ENCODE measurements at places on chromosomes 1 and 21.

GRCh38 chr1:202976633-202977032 is 9.6 kb upstream of the CYB5R1 start:
- no peak overlapping the region for H3K4me3 ChIP-seq
- H3K27ac ChIP-seq = no peak overlapping the region
- DNase-seq = no peak
- no peaks in the 10 kb centered on the region for H3K36me3 ChIP-seq
- no peaks in the 10 kb centered on the region for H3K4me1 ChIP-seq

DNA sequence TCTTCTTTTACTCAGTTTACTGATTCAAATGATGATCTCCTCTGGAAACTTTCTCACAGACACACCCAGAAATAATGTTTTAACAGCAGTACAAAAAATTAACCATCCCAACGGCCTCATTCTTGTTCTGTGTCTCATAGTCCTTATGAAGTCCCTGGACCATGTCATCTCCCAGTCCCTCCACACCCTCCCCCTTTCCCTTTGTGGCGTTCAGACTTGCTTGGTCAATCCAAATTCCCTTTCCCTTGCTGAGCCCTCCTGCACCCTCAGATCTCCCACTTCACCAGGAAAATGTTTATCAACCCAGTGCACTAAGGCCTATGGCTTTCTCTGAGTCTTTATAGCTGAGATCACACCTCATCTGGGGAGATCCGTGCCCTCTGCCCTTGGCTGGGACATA is 85.9 kb downstream of the CENPF start:
- no peak overlapping the region for H3K27ac ChIP-seq
- no peaks in the 10 kb centered on the region for H3K4me1 ChIP-seq
- H3K36me3 ChIP-seq = no peaks in the 10 kb centered on the region
- no peaks in the 10 kb centered on the region for H3K27me3 ChIP-seq

- H3K27ac ChIP-seq = no peak overlapping the region
- H3K4me1 ChIP-seq = no peaks in the 10 kb centered on the region
- no peak for DNase-seq
- no peak overlapping the region for H3K4me3 ChIP-seq
These were observed 125.5 kb downstream of the CLEC20A start for GRCh38 chr1:178371235-178371634.

GRCh38 chr21:45145146-45145545 is 70.8 kb downstream of the ADARB1 start:
- no peak overlapping the region for H3K4me3 ChIP-seq
- no peak overlapping the region for H3K27ac ChIP-seq
- H3K27me3 ChIP-seq = no peaks in the 10 kb centered on the region
- peaks cover 2% of the 10 kb centered on the region for H3K4me1 ChIP-seq
- peaks cover 6% of the 10 kb centered on the region for H3K36me3 ChIP-seq

DNA sequence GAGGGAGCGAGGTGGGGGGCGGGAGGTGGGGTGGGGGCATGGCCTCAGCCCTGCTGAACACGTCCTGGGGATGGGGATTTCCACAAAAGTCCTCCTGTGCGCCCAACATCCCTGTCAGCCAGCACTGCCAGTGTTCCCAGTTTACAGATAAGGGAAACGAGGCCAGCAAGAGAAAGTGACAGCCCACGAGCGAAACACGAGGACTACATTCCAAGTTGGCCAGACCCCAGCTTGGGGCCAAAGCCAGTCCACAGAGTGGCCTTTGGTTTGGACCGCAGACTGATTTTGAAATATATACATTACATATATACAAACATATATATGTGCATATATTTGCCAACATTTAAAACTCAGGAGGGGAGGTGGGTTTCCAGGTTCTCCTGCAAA is 5.0 kb downstream of the FBXO2 start:
- DNase-seq = no peak
- no peak overlapping the region for H3K27ac ChIP-seq
- H3K4me3 ChIP-seq = no peak overlapping the region
- H3K27me3 ChIP-seq = peaks cover 59% of the 10 kb centered on the region
- H3K36me3 ChIP-seq = no peaks in the 10 kb centered on the region
- peaks cover 26% of the 10 kb centered on the region for H3K4me1 ChIP-seq

DNA sequence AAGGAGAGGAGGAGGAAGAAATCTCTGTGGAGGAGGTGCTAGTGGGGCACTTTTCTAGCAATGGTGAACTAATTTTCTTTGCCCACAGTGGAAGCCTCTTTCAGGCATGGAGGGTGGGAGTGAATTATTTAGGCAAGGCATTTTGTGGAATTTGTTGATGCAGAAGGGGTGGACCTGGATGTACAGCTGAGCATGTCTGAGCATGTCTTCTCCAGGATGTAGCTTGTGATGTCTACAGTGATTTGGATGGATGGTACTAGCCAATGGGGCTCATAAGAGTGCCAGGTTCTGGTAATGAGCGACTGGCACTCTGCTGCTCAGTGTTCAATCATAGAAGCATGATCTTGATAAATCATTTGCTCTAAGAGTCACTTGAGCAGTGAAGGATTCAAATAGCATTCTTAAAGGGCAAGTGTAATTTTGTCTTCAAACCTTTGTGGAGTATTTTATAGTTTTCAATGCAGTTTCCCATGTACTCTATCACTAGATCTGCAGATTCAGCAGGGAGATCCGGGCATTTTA is 153.9 kb upstream of the LMO4 start:
- no peaks in the 10 kb centered on the region for H3K36me3 ChIP-seq
- no peaks in the 10 kb centered on the region for H3K4me1 ChIP-seq
- H3K4me3 ChIP-seq = no peak overlapping the region
- no peak overlapping the region for H3K27ac ChIP-seq
- peaks cover 17% of the 10 kb centered on the region for H3K27me3 ChIP-seq

DNA sequence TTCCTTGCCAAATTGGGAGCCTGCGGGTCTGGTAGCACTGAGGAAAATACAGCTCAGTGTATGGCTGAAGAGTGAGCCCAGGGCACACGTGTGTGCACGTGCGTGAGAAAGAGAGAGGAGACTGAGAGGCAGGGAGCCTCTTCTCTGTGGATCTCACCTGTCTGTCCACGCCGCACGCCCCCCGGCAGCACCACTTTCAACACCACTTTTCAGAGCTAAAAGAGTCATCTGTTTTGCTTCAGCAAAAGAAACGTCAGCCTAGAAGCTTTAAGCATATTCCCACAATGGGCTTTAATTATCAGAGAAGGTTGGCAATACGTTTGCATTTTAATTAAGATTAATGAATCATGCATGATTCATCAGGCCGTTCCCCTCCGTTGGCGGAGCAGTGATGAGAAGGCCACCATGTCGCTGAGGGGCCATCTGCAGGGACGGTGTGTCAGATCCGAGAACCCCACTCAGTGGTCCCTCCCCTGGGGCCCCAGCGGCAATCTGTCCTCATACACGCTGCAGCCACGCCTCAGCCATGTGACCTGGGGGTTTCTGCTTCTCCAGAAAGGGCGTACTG is 56.8 kb downstream of the SIK1 start:
- H3K27me3 ChIP-seq = peaks cover 51% of the 10 kb centered on the region
- H3K36me3 ChIP-seq = no peaks in the 10 kb centered on the region
- H3K4me1 ChIP-seq = no peaks in the 10 kb centered on the region

GRCh38 chr1:226702318-226702956 is 36.6 kb downstream of the ITPKB start:
- H3K4me3 ChIP-seq = peak overlapping the region; percentile 65
- peaks cover 76% of the 10 kb centered on the region for H3K4me1 ChIP-seq
- H3K36me3 ChIP-seq = peaks cover 58% of the 10 kb centered on the region
- no peak for DNase-seq
- H3K27ac ChIP-seq = peak overlapping the region; percentile 79

DNA sequence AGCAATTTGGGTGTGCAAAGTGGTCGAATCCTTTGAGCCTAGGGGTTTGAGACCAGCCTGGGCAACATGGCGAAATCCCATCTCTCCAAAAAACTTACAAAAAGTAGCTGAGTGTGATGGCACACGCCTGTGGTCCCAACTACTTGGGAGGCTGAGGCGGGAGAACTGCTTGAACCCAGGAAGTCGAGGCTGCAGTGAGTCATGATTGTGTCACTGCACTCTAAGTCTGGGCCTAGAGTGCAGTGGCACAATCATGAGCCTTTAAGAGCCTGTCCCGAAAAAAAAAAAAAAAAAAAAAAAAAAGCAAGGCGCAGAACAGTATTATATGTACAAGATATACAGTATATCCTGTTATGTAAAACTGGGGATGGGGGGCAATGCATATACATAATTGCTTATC is 25.1 kb upstream of the HTR1D start:
- no peaks in the 10 kb centered on the region for H3K4me1 ChIP-seq
- no peak overlapping the region for H3K27ac ChIP-seq
- H3K4me3 ChIP-seq = no peak overlapping the region
- H3K27me3 ChIP-seq = peaks cover 13% of the 10 kb centered on the region

DNA sequence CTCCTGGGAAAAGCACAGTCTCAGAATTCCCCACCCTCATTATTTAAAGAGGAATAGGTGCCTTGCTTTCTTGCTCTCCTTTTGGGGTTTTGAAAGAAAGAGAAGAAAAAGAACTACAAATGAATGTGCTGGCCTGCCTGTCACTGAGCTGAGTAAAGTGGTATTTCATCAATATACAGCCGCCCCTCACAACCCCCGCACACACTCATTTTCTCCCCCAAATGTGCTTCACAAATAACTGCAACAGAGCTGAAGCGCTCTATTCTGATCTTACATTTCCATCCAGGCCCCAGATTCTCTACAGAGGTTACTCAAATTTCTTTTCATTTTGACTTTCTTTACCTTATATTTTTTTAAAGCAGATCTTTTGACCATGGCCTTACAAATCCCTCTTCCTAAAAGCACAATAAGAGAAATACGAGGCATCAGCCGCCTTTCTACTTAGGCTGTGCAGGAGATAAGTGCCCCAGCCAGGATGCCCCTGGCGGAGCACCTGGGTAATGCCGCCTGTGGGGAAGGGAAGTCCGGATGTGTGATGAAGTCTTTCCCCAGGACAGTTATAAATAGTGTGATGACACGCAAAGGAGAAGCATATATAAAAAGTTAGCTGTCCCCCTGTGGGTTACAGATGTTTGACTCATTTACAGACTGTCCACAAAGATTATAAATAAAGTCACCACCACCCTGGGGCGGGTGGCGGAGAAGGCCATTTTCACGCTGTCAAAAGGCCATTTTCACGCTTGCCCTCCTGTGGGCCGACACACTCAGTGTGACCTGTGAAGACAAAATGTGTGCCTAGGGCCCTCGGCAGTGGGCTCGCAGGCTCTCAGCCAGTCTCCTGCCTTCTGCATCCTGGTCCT is 6.5 kb downstream of the KCNN3 start:
- H3K4me1 ChIP-seq = peaks cover 8% of the 10 kb centered on the region
- DNase-seq = no peak
- H3K4me3 ChIP-seq = no peak overlapping the region
- peaks cover 76% of the 10 kb centered on the region for H3K27me3 ChIP-seq
- no peak overlapping the region for H3K27ac ChIP-seq

DNA sequence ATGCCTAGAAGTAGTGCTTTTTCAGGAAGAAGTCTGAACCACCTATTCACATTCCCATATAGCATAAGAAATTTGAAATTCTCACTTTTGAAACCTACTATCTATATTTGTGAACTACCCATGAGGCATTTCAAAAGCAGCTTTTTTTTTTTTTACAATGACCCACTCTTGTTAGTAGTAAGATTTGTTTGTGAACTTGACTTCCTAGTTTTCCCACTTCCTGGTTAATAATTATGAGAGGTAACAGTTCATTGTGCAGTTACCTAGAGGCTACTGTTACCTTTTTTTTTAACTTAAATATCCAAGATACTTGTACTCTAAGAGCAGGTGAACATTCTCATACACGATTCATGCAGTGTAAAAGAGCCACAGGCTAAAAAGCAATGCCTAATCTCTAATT is 371.7 kb upstream of the ADGRL2 start:
- DNase-seq = no peak
- H3K27me3 ChIP-seq = no peaks in the 10 kb centered on the region
- H3K27ac ChIP-seq = no peak overlapping the region
- no peaks in the 10 kb centered on the region for H3K4me1 ChIP-seq

DNA sequence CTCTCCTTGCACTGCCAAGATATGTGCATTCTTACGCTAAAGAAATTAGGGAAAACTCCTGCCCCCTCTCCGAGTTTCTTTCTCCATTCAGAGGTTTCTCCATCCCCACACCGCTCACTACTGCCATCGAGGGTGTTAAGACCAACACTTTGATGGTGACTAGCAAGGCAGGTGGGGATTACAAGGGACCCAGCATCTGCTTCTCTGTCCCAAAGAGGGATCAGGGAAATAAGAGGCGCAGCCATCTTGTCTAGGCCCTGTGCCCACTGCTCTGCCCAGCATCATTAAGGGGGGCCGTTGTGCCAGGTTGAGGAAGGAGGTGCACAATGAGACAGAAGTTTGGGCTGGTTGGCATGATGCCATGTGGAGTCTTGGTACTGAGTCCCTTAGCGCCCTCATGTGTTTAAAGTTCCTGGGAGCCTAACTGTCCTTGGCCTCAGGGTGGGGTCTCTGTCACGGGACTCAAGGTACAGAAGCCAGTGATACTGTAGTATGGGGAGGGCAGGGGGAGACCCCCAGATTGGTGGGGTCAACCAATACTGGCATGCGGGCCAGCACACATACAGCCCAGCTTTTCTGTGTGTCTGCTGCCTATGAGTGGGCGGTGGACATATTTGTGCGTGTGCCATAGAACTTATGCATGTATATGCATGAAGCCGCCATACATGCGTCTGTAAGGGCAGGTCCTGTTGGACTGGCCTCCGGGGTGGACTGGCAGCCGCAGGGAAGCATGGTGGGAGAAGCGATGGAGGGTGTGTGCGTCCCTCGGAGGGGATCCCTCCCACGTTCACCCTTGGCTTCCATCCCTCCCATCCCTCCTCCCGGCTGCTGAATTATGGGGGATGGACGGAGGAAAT is 5.5 kb downstream of the EFNA3 start:
- peaks cover 11% of the 10 kb centered on the region for H3K36me3 ChIP-seq
- H3K4me1 ChIP-seq = peaks cover 54% of the 10 kb centered on the region
- peaks cover 66% of the 10 kb centered on the region for H3K27me3 ChIP-seq
- peak overlapping the region; percentile 60 for H3K27ac ChIP-seq

DNA sequence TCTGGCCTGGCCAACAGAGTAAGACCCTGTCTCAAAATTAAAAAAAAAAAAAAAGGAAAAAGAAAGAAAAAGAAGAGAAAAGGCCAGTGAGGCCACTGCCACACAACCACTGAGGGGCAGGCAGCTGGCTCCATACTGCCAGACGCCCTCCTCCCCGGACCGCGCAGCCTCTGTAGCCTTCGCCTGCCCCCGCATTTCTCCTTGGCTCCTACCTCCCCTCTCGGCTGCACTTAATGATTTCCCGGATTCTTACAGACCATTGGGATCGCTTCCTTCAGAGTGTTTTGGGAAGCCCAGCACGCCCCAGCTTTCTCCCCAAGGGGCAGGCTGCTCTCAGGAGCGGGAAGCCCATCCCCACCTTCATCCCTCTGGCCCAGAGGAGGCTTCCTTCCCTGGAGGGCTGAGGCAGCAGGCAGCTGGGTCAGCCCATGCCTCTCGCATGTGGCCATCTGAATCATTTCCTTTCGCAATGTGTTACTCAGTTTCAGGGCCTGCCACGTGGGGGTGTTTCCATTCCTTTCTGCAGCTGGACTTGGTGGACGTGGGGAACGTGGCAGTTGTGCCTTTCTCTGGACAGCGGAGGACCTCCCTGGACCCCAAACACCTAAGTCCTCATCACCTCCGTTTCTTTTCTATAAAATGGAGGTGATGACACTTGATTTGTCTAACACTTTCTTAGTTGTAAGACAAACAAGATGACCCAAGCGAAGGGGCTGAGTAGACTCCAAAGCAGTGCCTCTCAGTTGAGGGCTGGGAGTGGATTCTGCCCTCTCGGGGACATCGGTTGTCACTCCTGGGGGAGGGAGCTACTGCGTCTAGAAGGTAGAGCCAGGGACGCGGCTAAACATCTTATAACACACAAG is 2.3 kb downstream of the SLC2A5 start:
- H3K36me3 ChIP-seq = no peaks in the 10 kb centered on the region
- H3K4me3 ChIP-seq = no peak overlapping the region
- DNase-seq = no peak
- H3K27ac ChIP-seq = no peak overlapping the region
- H3K27me3 ChIP-seq = peaks cover 30% of the 10 kb centered on the region

GRCh38 chr1:205232127-205232820 is 4.5 kb downstream of the TMCC2 start:
- H3K4me3 ChIP-seq = no peak overlapping the region
- peaks cover 20% of the 10 kb centered on the region for H3K27me3 ChIP-seq
- peaks cover 42% of the 10 kb centered on the region for H3K4me1 ChIP-seq

Data from activated naive CD4-positive, alpha-beta T cell treated with anti-CD3 and anti-CD28 coated beads, Interleukin-2, amount 10 ng/mL, durations not matched to agents 7 days and 5 days (primary cell).